ENCODE measurements at places on chromosomes 7 and 10. TPM values are rescaled to one million over a fixed set of nuclear protein-coding genes. Genes with fewer than 3 reads are reported as not detected.

DNA sequence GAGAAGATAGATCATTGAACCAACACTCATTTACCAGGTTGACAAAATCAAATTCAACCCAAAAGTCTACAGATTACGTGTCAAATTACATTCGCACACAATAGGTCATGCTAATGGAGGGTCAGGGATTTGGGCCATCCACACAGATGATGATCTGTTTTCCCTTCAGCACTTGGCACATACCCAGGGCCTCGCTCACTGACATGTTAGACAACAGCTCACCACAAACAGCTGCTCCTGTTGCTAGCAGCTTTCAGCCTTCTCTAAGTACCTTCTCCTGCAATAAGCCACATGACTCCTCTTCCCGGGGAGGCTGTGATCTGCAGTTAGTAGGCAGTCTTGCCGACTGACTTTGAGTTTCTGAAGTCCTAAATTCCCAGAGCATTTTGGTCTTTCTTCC is 18.4 kb downstream of the NKX2-3 start:
- DNase-seq, result no peak

The FKBP9 gene
- total RNA-seq, result 0.33 TPM

GRCh38 chr10:102975483-102976379 is 57.6 kb downstream of the CNNM2 start:
- DNase-seq, result no peak

- no peak for DNase-seq
Observed at GRCh38 chr10:60663850-60664249, 114.4 kb upstream of the CDK1 start.

The DNAJB9 gene
- total RNA-seq, result 10.1 TPM

GRCh38 chr10:16848562-16849154 is 31.4 kb upstream of the RSU1 start:
- DNase-seq, result no peak

The UNC5B gene
- total RNA-seq, result not detected

- no peak for DNase-seq
Observed at GRCh38 chr10:77348751-77349150, 288.9 kb downstream of the KCNMA1 start.

The AKR1B15 gene
- not detected for total RNA-seq

Data from activated CD4-positive, alpha-beta T cell treated with anti-CD3 and anti-CD28 coated beads, Interleukin-2, amount 10 ng/mL, durations not matched to agents 7 days and 5 days (primary cell).